Peyer's patch (tissue), 4 donors: ENCODE measurements at places on chromosomes 6 and 20. TPM values are rescaled to one million over a fixed set of nuclear protein-coding genes. Genes with fewer than 3 reads are reported as not detected.
A peak's percentile ranks its signal among the peaks of the same experiment; 100 is the strongest.

DNA sequence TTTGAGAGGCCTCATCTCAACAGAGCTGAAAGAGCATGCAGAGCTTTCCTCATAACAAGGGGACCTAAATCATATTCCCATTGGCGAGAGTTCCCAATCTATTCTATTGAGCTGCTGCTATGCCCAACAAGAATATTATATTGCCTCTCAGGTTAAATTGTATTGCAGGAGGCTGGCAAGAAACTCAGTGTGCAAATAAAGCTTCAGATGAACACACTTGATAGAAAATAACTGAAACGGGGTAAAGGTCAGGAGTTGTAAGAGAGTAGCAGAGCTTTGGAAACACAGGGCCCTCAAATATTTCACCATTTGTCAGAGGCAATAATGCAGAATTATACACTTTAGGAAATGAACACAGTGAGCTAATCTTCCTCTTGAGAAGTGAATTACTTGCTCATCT lies 364.3 kb upstream of the SPTLC3 start:
- H3K4me1 ChIP-seq = no peaks in the 10 kb centered on the region
- H3K27ac ChIP-seq = no peak overlapping the region
- H3K4me3 ChIP-seq = no peak overlapping the region
- no peaks in the 10 kb centered on the region for H3K27me3 ChIP-seq
- no peak for DNase-seq

DNA sequence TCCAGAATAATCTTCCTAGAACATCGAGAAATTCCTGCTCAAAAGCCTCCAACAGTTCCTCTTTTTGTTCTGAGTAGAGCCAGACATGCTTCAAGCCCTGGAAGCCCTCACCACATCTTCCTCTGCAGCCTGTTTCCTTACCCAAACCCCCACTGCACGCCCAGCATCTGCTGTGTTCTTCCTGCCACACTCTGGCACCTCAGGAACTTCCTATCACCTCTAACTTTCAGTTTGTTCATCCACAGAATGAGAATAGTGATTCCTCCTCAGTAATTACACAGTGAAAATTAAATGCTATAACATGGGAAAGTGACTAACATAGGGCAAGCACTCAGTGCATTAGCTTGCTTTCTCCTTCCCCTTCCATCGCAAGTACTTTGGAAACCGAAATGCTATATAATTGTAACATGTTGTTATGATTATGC lies 26.3 kb downstream of the C6orf89 start:
- no peaks in the 10 kb centered on the region for H3K27me3 ChIP-seq
- H3K4me1 ChIP-seq = peaks cover 15% of the 10 kb centered on the region
- H3K27ac ChIP-seq = peak overlapping the region; percentile 63
- peak; percentile 59 for DNase-seq

- no peaks in the 10 kb centered on the region for H3K4me1 ChIP-seq
- DNase-seq = no peak
- no peak overlapping the region for H3K4me3 ChIP-seq
- H3K27ac ChIP-seq = no peak overlapping the region
- H3K27me3 ChIP-seq = no peaks in the 10 kb centered on the region
- no peaks in the 10 kb centered on the region for H3K36me3 ChIP-seq
Measured at GRCh38 chr6:151376440-151376839, 14.9 kb downstream of the ZBTB2 start.

DNA sequence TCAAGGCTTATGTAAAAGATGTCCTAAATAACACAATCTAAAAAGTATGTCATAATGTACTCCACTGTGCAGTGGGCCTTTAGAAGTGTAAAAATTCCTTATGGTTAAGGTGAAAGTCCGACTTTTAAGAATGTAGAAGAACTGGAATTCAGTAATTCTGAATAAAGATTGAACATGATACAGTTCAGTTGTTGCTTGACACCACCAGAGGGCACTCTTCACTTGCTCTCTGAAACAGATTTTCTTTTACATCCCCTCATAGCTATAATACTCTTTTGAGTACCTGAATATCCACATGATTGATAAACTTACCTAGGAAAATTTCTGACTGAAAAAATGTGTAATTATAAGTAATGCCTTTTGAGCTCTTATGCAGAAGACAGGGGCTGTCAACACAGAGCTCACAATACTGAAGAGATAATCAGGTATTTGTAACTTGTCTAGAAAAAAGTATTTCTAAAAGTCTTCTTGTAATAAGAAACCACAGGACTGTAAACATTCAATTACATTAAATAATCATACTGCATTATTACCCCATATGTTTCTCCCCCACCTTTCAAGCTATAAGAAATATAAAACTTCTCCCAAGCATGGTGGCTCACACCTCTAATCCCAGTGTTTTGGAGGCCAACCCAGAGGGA lies 92.1 kb downstream of the POPDC3 start:
- DNase-seq = no peak
- no peaks in the 10 kb centered on the region for H3K4me1 ChIP-seq
- H3K36me3 ChIP-seq = no peaks in the 10 kb centered on the region
- H3K4me3 ChIP-seq = no peak overlapping the region
- H3K27ac ChIP-seq = no peak overlapping the region

DNA sequence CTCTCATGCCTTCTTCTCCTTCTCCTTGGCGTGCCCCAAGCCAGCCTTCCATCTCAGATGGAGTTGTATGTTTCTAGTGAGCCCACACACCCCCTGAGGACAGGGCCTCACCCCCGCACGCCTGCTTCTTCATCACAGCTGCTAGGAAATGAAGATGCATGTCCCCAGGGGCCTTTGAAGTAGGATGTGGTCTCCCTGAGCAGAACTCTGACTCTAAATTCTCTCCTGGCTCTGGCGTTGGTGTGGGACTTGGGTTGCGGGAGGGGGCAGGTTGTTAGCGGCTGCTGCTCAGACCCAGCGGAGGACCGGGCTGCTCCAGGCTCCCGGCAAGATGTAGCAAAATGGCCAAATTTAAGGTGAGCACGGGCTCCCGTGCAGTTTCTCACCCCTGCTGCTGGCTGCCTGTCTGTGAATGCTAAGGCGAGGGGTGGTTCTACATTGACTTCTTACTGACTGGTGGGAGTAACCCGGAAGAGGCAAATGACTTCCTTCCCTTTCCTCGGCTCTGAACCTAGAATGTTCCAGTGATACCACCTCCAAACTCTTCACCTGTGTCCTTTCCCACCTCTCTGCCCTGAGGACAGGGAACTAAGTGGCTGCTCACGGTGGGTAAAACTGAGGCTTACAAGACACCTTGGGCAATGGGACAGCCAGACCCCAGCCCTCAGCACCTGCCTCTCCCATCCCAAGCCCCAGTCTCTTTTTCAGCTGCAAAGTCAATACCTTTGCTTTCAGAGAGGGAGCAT lies 8.8 kb downstream of the SYNJ2 start:
- no peaks in the 10 kb centered on the region for H3K36me3 ChIP-seq
- peaks cover 8% of the 10 kb centered on the region for H3K4me1 ChIP-seq
- H3K27ac ChIP-seq = no peak overlapping the region
- DNase-seq = no peak
- H3K27me3 ChIP-seq = no peaks in the 10 kb centered on the region

DNA sequence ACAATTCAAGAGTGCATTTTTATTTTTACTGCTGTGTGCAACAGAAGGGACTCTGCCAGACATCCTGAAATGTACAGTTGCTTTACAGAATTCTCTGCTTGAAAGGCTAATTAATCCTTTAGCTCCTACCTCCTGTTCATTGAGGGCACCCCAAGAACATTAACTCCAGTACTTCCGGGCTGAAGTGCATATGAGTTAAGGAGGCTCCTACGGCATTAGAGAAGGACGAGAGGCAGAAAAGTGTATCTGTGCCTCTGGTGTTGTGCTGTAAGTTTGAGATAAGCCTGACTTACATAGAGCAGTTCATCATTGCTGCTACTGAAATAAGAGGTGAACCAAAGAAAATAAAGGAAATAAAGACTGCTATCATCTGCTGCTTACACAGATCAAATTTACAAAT lies 609.3 kb upstream of the ADGRB3 start:
- no peak overlapping the region for H3K27ac ChIP-seq
- H3K4me1 ChIP-seq = no peaks in the 10 kb centered on the region
- no peaks in the 10 kb centered on the region for H3K27me3 ChIP-seq
- no peak overlapping the region for H3K4me3 ChIP-seq

GRCh38 chr6:106147476-106147875 lies 61.3 kb downstream of the PRDM1 start:
- no peaks in the 10 kb centered on the region for H3K36me3 ChIP-seq
- H3K4me1 ChIP-seq = peaks cover under 1% of the 10 kb centered on the region
- H3K27ac ChIP-seq = no peak overlapping the region
- DNase-seq = no peak
- H3K27me3 ChIP-seq = no peaks in the 10 kb centered on the region
- no peak overlapping the region for H3K4me3 ChIP-seq

GRCh38 chr6:146408583-146408982 lies 135.1 kb upstream of the RAB32 start:
- DNase-seq = no peak
- H3K27ac ChIP-seq = no peak overlapping the region
- no peak overlapping the region for H3K4me3 ChIP-seq
- H3K27me3 ChIP-seq = no peaks in the 10 kb centered on the region

- no peaks in the 10 kb centered on the region for H3K36me3 ChIP-seq
- no peaks in the 10 kb centered on the region for H3K27me3 ChIP-seq
- peak overlapping the region; percentile 68 for H3K27ac ChIP-seq
- DNase-seq = peak; percentile 82
Measured at GRCh38 chr6:37182736-37183590, 13.0 kb downstream of the PIM1 start.

DNA sequence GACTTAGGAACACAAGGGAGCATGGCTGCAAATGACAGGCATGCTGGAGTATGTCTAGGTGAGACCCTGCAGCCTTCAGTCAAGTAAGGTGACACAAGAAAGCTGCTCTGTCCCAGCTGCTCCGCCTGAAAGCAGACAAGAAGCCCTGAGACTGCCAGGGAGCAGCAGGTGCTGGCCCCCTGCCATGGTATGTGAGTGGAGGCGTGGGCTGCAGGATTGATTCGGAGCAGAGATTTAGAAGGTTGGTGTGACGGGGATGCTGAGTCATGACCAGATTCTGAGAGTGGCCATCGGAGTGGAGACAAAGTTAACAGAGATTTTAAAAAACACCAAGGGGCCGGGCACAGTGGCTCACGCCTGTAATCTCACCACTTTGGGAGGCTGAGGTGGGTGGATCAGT lies 17.8 kb downstream of the LRP11 start:
- no peaks in the 10 kb centered on the region for H3K36me3 ChIP-seq
- DNase-seq = no peak
- H3K27ac ChIP-seq = no peak overlapping the region
- no peaks in the 10 kb centered on the region for H3K27me3 ChIP-seq
- no peak overlapping the region for H3K4me3 ChIP-seq
- H3K4me1 ChIP-seq = no peaks in the 10 kb centered on the region

GRCh38 chr20:57749869-57750268 lies 40.1 kb upstream of the PMEPA1 start:
- H3K27ac ChIP-seq = no peak overlapping the region
- no peak for DNase-seq
- H3K36me3 ChIP-seq = no peaks in the 10 kb centered on the region

- H3K27ac ChIP-seq = no peak overlapping the region
- no peaks in the 10 kb centered on the region for H3K27me3 ChIP-seq
- H3K4me3 ChIP-seq = no peak overlapping the region
- no peaks in the 10 kb centered on the region for H3K4me1 ChIP-seq
- no peak for DNase-seq
Measured at GRCh38 chr20:62662422-62662821, 20.1 kb downstream of the SLCO4A1 start.

DNA sequence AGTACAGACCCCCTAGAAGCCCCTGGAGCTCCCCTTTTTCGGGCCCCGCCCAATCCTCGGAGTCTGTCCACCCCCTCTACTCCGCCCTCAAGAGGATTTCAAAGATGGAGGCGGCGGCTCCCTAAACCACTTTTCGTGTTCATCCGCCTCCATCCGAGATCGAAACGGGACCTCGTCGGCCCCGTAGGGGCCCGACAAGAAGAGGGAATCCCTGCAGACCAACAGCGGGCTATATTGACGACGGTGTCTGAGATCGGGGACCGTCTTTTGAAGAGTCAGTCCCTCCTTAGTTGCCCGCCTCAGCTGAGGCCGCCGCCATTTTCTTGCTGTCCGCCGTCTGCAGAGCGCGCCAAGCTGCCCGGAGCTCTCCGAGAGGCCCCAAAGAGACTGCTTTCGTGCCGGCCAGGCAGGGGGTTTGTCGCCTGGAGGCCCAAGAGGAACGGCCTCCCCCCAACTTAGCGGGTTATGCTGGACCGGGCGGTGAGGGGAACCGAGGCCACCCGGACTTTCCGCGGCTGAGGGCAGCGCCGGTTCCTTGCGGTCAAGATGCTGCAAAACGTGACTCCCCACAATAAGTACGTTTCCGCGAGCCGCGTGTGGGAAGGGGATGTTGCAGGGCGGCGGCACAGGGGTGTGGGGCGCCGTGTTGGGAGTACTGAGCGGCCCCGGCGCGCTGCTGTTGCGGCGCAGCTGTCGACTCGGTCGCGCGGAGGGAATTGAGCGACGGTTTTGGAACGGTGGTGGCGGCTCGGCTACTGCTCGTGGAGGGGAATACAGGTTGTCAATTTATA lies 4.2 kb downstream of the BRD2 start:
- no peaks in the 10 kb centered on the region for H3K27me3 ChIP-seq
- peak; percentile 58 for DNase-seq
- H3K27ac ChIP-seq = peak overlapping the region; percentile 100
- peaks cover 33% of the 10 kb centered on the region for H3K4me1 ChIP-seq
- H3K4me3 ChIP-seq = peak overlapping the region; percentile 95

DNA sequence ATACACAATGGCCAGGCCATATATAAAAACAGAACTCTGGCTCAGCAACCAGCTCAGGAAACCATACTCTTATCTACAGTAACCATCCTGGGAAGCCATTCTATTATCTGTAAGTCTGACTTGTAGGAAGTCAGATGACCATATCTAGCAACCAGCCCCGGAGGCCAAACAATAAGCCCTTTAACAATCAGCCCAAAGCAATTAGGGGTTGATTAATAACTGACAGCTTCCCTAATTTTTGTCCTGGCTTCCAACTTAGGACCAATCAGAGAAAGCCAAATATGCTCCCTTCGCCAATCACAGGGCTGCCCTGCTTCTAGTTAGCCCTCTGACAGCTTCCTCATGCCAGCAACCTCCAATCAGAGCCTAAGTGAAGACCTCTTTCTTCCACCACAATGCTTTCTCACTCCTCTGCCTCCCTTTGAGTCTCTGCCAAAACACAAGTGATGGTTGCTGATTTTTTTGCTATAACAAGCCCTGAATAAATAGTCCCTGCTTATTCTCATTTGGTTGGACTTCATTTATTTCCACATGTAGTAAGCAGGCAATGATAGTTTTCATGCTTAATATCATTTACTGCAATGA lies 37.8 kb upstream of the STXBP5 start:
- no peaks in the 10 kb centered on the region for H3K4me1 ChIP-seq
- H3K27me3 ChIP-seq = no peaks in the 10 kb centered on the region
- no peaks in the 10 kb centered on the region for H3K36me3 ChIP-seq
- no peak overlapping the region for H3K27ac ChIP-seq
- H3K4me3 ChIP-seq = no peak overlapping the region

DNA sequence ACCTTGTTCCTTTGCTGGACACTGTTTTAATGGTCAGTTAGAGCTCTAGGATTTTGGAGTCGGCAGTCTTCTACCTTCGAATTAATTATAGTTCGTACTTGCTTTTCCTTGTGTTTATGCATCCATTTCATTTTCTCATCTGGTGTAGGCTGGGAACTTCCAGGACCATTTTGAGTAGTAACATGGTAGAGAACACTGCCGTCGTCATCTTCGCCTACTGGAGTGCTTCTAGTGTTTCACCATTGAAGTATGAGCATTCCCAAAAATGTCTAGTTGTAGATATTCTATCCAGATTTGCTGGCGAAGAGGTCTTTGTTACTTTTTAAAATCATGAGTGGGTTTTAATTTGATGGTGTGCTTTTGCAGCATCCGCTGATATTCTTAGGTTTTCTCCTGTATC lies 36.9 kb downstream of the CDYL start:
- no peak overlapping the region for H3K4me3 ChIP-seq
- no peaks in the 10 kb centered on the region for H3K36me3 ChIP-seq
- H3K27ac ChIP-seq = no peak overlapping the region
- no peak for DNase-seq

Gene CD24
- 62.9 TPM for total RNA-seq

Gene MAK
- 0.27 TPM for total RNA-seq

Gene HLA-DPB1
- total RNA-seq = 24.0 TPM

Gene RFX6
- total RNA-seq = 4.4 TPM

Gene MAS1
- total RNA-seq = not detected

Gene TAAR2
- not detected for total RNA-seq
